ENCODE measurements at places on chromosomes 7 and 10.

GRCh38 chr10:71667387-71667752 lies 52.2 kb downstream of the C10orf105 start:
- no peak for DNase-seq

GRCh38 chr7:51253157-51253556 lies 63.5 kb downstream of the COBL start:
- no peak for DNase-seq

DNA sequence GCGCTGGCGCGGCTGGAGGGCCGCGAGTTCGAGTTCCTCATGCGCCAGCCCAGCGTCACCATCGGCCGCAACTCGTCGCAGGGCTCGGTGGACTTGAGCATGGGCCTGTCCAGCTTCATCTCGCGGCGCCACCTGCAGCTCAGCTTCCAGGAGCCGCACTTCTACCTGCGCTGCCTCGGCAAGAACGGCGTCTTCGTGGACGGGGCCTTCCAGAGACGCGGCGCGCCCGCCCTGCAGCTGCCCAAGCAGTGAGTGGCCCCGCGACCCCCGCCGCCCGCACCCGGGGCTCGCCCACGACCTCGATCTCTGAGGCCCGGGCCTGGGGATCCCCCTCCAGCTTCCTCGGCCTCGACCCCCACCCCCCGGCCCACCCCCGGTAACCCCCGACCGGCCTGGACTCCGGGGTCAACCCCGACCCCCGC lies 537 bp downstream of the FOXK1 start:
- DNase-seq = no peak

GRCh38 chr10:37947526-37947925 lies 28.9 kb downstream of the ZNF25 start:
- DNase-seq = no peak

GRCh38 chr10:110528224-110528996 lies 30.7 kb downstream of the DUSP5 start:
- DNase-seq = peak; percentile 34

DNA sequence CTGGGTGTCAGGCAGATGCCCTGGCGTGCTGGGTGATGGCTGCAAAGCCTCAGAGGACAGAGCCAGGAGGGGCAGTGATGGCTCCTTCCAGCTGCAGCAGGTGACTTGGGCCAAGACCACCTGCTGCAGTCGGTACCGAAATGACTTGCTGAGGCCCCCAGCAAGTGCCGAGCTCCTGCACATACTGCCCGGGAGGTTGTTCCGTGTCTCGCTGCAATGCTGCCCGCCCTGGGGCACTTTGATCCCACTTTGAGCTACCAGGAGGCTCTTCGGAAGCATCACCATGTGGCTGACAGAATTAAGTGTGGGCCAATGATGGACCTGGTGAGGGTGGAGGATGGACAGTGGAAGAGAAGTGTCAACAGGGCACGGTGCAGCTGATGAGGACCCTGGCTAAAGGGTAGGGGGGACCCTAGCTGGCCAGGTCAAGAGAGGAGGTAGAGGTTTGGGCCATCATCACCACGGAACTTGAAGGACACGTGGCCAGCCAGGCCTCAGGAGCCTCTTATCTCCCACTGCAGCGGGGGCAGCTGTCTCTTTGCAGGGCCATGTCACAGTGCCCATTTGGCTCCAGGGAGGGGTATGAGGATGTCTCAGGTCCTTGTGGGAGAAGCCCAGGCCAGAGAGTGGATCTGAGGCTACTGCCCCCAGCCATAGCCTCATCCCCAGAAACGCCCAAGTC lies 51.1 kb upstream of the NANOS1 start:
- DNase-seq = no peak

DNA sequence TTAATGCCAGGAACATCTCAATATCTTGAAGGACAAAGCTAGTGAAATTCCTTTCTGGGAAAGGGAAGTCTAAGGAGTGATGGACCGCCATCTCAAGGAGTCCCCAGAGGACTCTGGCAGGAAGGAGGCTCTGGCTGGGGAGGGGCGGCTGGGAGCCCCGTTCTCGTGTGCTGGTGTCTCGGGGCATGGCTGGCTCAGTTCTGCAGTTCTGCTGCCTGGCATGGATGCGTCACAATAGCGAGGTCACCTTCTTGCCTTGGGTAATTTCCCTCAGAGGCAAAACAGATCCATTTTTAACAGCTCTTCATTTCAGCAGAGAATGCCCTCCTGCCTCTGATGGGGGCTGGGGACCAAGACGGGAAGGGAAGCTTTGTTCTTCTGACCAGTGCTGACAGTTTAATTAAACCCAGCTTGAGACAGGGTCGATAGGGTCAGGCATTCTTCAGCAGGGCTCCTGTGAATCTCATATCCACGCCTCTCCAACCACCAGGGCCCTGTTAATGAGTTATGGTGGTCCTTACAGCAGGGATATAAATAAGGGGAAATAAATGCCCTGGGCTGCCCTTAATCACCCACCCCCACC lies 35.7 kb downstream of the SLIT1 start:
- DNase-seq = no peak

DNA sequence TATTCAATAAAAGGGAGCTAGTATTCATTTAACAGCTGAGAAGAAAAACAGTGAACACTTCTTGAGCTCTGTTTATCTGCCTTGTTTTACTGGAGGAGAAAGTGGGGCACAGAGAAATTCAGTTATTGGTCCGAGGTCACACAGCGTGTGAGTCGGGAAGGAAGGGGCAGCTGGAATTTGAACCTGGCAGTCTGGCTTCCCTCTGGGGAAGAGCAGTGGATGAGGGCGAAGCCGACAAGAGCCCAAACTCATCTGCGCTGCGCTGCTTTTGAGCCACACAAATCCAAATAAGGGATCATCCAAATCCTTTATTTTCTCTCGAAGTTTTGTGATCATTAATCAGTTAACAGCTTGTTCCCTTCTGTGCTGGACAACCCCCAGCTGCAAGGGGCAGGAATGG lies 23.7 kb upstream of the PFKFB3 start:
- no peak for DNase-seq

DNA sequence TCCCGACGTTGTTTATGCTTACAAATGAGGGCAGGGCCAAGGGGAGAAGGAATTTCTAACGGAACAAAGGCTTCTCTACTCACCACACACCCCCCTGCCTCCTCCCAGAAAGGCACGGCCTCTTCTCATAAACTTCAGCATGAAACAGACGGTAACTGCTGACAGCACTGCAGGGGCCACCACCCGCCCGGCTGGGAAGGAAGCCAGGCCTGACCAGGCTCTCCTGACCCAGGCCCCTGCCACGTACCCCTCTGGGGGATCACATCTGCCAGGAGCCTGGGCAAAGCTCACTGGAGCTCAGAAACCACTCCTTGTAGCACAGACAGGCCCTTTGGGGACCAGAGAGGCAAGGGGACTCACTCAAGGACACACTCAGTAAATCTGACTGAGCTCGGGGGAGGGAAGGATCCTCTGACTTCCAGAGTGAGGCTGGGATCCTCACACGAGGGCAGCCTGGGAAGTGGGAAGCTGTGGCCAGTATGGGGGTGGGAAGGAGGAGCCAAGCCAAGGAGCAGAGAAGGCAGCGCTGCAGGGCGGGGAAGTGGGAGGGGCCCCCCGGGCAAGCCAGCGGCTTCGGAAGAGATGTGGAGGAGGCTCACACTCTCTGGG lies 46.1 kb downstream of the ZCCHC24 start:
- peak; percentile 97 for DNase-seq

DNA sequence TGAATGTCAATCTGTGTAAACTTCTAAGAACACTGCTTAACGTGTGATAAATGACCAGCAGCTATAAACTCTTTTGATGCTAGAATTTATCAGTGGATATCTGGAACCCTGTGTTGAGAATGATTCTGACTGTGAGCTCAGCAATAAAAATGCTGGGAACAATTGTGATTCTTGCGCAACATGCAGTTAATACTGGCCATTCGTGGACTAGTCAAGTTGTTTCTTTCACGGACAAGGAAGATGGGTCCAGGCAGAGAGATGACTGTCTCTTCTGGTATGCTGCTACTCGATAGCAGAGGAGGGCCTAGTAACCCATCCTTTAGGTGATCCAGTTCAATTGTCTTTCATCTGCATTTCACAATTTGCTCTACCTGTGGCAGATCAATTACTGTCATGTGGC lies 394.8 kb upstream of the IGFBP3 start:
- DNase-seq = peak; percentile 78

GRCh38 chr10:130481936-130482335 lies 345.7 kb downstream of the GLRX3 start:
- no peak for DNase-seq

GRCh38 chr10:66747451-66747850 lies 178.4 kb upstream of the LRRTM3 start:
- DNase-seq = peak; percentile 14

GRCh38 chr10:12422189-12422588 lies 72.8 kb downstream of the CAMK1D start:
- no peak for DNase-seq

GRCh38 chr7:1136841-1137516 lies 23.0 kb downstream of the ZFAND2A start:
- no peak for DNase-seq

GRCh38 chr10:114356751-114357514 lies 47.4 kb downstream of the AFAP1L2 start:
- DNase-seq = peak; percentile 59

- DNase-seq = no peak
These were observed 1217.6 kb upstream of the LRRN3 start for GRCh38 chr7:109873296-109873695.

DNA sequence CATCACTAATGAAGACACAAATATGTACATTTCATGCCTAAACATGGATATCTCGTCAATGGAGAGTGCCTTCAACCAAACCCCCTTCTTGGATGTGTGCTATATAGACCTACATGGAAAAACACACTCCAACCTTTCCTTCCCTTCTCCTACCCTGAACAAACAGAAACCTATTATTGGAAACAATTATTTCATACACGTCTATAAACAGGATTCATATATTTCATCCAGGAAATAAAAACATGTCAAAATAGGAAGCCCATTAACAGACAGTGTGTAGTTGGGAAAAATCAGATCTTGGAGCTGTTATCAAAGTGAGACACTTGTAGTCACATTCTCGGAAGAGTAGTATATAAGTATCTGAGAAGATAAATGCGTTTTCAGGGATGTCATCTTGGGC lies 81.1 kb downstream of the NRP1 start:
- no peak for DNase-seq

- DNase-seq = peak; percentile 80
These were observed 14.1 kb upstream of the MYPN start for GRCh38 chr10:68095153-68095552.

GRCh38 chr10:132357286-132358058 lies 25.5 kb downstream of the LRRC27 start:
- DNase-seq = no peak

DNA sequence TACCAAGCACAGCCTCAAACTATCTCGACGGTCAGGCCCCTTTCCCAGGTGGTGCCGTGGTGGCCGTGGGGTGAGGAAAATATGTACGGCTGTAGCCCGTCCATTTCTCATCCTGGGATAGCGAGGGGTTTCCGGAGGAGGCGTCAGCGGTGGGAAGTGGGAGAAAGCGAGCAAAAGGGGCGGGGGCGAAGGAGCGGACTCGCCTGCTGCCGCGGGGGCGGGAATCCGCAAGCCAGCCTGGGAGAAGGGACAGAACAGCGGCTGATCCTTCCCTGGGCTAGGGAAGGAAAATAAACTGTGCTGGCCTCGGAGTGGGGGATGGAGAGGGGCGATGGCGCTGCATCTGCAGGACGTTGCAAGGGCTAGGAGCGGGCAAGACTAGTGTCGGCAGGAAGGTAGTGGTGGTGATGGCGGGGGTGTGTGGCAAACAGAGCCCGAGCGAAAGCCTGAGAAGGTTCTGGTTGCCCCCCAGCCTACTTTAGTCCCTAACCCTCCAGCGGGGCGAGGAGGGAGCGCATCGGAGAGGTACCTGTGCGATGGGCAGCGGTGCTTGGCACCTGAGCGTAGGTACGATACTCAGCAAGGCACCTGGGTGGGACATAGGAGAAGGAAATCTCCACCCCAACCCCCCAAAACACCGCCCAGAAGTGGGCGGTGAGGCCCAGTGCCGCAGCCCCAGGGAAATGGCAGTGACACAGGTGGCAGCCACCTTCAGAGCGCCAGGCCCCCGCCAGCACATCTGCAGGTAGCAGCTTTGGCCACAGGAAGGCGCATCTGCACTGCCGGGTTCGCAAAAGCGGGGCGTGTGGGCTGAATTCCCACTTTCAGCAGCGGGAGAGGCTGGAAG lies 49.9 kb upstream of the STEAP1B start:
- no peak for DNase-seq

GRCh38 chr10:132671228-132672154 lies 114.5 kb downstream of the NKX6-2 start:
- DNase-seq = no peak

DNA sequence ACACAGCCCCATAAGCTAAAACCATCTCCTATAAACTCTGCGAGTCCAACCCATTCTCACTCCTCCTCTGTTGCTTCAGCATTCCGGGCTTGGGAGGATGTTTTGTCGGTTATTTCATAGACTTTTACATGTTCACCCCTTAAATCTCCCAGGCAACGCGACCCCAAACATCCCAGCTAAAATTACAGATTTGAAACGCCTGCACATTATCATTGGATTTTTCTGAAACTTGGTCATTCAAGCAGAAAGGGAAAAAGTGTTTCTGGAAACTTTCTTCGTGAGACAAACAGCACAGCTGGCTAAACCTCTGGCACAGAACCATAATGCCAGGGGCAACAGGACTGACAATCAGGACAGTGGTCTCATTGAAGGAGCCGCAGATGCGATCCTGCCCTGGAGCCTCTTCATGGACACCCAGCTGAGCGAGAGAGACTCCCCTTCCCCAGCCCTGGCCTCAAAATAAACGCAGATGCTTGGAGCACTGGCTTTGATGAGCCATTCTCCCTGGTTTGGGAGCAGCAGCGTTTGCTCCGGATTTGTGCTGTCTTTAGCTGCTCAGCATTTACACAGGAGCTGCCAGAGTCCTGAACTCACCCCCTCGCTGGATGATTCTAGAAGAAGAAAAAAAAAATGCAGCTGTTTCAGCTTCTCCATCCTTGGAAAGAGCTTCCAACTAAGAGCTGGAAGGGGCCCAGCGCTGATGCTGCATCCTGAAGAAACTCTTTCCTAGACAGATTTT lies 30.1 kb downstream of the AFAP1L2 start:
- DNase-seq = peak; percentile 34
